ENCODE measurements at places on chromosomes 1 and 21. TPM values are rescaled to one million over a fixed set of nuclear protein-coding genes. Genes with fewer than 3 reads are reported as not detected.

DNA sequence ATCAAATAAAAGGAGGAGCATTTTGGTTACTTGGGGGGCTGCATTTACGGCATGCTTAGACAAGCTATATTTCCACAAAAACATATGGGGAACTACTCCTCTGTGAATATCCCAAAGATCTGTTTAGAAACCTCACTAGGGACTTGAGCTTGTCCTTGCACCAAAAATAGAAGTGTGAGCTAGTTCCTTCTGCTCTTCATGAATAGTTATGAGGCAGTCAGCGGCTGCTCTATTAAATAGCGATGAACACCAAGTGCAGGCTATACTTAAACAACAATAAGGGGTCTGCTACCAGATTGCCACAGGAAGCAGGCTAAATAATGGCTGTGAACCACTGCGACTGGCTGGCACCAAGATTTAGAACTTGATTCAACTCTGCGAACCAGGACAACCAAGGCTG lies 190.1 kb downstream of the PCP4 start:
- no peak for DNase-seq

ANGPTL3 gene
- total RNA-seq, result not detected

CRP gene
- total RNA-seq, result not detected

RNF11 gene
- 91.8 TPM for total RNA-seq

SERPINC1 gene
- total RNA-seq, result not detected

ANGPTL1 gene
- 0.10 TPM for total RNA-seq

CCDC185 gene
- not detected for total RNA-seq

Data from NCI-H460 (cell line).